ENCODE measurements at places on chromosomes 1 and 21.

GRCh38 chr1:82048596-82048995, 247.9 kb downstream of the ADGRL2 start:
- DNase-seq = no peak

DNA sequence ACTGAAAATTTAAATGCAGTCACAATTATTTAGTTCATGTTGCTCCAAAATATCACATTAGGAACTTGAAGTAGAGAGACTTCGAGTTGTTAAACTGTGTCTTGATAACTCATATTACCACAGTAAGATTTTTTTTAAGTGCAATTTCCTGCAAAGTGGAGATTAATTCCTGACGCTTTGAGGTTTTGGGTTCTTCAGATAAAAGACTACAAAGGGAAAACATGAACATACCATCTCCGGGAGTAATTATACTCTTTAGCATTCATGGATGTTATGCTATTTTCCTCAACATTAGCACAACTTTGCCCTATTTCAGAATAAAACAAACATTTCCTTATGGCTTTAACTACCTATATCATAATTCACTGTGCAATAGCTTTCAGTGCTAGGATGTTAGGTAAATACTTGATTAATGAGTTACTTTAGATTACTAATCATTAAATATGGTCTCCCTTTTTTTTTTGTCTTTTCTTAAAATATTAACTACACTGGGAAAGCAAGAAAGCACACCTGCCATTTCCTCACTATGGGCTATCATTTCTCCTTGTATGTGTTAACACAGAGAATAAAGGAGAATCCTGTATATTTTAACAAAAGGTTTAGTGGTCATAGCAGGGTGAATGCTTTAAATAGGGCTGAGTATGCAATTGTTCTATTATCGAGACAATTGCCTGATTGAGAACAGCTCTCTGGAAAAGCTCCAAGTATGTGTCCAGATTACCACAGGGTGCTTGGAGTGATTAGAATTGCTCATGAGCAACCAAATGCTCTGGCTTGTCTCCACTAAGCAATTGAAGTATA, 252.5 kb upstream of the C1orf105 start:
- DNase-seq = peak; percentile 54

DNA sequence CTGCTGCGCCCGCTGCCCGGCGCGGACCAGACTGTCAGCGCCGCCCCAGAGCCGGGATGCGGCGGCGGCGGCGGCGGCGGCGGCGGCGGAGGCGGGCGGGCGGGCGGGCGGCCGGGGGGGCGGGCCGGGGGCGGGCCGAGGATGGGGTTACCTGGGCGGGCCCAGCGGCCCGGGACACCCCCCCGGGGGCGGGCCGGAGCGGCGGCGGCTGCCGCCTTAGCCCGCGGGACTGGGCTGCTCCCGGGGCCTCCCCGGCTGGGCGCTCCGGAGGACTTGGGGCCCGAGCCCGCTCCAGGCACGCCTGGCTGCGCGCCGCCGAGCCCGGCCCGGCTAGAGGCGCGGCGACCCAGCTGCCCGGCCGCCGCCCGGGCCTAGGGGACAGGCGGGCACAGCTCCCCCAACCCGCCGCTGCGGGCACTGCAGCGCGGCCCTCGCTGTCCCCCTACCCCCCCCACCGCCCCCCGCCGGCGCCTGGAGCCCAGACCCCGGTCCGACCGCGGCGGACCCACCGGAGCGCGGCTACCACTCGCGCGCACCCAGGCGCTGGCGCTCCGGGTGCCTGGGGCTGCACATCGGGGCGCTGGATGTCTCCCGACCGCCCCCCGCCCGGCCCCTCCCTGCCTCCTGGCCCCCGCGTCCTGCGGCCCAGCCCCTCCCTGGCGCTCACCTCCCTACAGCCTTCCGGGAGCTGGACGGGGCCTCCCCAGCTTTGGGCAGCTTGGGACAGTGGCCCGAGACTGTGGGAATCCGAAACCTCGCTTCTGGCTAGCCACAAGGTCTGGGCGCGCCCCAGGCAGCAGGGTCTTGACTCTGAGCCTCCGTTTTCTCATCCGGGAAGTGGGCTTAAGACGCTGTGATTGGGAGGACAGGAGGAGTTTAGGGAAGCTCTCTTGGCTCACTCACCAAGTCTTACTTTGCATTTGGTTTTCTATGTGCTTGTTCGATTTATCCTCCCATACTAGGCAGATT, at the start of gene WNT4:
Gene WNT4, minus strand, starts transcription at position 33 of the 969 bp plus-strand sequence. CDS start 175 bp downstream, outside the sequence.
- no peak for DNase-seq

GRCh38 chr1:69585666-69586065, 17.9 kb downstream of the LRRC7 start:
- DNase-seq = no peak

DNA sequence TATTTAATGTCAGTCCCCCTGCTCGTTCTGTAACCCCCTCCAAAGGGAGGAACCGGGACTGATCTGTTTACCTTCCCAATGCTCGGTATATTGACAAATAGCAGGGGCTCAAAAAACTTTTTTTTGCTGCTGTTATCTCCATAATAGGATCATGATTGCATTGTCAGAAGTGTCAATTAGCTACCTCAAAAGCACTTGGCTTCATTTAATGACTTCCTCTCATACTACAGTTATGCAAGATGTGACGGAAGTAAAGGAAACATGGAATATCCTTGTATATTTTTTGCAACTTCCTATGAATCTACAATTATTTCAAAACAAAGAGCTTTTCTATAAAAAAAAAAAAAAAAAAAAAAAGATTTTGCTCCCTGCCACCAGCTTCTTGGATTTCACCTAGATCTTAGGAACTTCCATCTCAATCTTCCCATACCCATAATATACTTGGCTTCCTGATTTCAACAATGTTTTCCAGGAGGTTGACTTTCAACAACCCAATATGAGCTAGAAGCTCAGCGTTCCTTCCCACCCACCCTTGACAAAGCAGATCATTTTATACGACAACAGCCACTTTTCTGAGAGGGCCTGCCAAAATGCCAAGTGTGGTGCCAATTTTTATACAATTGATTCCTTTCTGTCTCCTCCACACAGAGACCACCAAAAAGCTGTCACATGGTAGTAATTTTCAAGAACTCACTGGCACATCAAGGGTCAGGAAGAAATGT, 71.7 kb downstream of the SETD4 start:
- no peak for DNase-seq

DNA sequence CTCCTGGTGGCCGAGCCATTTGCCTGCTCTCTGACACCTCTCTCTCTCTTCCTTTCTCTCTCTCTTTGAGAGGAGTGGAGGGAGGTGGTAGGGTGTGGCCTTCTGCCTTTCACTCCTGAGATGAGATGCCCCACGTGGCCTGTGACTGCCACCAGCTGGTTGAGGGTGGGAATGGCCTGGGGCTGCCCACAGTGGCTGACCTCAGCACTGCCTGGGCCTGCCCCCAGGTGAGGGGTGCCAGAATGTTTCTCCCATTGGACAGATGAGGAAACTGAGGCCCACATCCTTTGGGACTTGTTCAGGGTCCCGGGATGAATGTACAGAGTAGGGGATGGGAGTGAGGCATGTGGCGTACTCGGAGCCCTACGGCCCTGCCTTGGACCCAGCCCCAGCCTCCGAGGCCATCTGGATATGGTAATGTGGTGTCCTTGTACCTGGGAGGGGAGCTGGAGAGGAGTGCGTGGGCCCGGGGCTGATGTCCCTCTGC, 12.7 kb upstream of the C1orf167 start:
- DNase-seq = no peak

DNA sequence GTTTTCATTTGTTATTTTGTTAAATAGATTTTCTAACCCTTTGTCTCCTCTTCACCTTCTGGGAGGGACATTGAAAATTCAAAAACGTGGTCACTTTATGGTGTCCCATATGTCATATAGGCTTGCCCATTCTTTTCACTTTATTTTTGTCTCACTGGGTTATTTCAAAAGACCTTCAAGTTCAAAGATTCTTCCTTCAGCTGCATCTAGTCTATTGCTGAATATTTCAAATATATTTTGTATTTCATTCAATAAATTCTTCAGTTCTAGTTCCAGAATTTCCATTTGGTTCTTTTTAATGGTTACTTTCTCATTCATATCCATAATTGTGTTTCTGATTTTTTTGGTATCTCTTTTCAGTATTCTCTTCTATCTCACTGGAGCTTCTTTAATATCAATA, 11.6 kb upstream of the KCTD3 start:
- no peak for DNase-seq

- DNase-seq = no peak
Observed at GRCh38 chr1:1614204-1614953, 921 bp upstream of the MIB2 start.

DNA sequence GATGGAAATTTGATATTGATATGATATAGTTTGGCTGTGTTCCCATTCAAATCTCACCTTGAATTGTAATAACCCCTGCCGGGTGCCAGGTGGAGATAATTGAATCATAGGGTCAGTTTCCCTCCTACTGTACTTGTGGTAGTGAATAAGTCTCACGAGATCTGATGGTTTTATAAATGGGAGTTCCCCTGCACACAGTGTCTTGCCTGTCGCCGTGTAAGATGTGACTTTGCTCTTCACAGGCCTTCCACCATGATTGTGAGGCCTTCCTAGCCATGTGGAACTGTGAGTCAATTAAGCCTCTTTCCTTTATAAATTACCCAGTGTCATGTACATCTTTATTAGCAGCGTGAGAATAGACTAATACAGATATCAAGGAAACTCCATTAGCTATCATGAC, 74.6 kb downstream of the MAP3K7CL start:
- no peak for DNase-seq

GRCh38 chr1:86138746-86139145, 17.8 kb downstream of the COL24A1 start:
- DNase-seq = no peak

DNA sequence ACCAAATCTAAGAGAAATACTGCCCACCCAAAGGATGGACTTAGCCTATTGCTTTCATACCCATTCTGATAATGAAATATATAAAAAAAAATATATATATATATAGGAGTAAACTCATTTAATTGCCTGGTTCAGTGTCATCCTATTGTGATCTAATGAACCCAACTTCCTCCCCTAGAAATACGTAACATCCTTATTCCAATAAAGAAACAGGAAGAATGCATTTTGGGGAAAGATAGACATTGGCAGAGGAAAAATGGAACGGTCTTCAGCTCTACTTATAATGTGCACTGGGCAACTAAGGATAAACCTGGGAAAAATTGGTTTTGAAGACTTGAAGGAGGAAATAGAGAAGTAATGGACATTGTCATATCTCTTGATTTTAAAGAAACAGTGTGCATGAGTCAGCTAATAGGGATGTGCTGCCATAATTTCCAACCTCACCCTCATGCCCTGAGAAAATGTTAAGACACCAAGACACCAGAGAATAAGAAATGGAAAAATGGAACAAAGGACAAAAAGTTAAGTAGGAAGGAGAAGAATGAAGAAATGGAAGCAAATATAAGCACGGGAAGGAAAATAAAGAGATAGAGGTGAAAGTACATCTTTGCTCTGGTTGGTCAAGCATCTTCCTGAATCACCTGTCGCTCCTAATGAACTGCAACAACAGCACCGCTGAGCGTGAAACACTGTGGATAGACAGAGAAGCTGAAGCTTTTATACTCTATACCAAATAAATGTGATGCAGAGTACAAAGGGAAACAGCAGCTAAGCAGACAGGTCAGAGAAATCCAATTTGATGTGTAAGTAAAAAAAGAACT, 5.4 kb downstream of the UBR4 start:
- no peak for DNase-seq

GRCh38 chr1:56363007-56363770, 216.2 kb downstream of the PLPP3 start:
- no peak for DNase-seq

GRCh38 chr1:94887106-94887505, 39.8 kb downstream of the CNN3 start:
- DNase-seq = no peak

DNA sequence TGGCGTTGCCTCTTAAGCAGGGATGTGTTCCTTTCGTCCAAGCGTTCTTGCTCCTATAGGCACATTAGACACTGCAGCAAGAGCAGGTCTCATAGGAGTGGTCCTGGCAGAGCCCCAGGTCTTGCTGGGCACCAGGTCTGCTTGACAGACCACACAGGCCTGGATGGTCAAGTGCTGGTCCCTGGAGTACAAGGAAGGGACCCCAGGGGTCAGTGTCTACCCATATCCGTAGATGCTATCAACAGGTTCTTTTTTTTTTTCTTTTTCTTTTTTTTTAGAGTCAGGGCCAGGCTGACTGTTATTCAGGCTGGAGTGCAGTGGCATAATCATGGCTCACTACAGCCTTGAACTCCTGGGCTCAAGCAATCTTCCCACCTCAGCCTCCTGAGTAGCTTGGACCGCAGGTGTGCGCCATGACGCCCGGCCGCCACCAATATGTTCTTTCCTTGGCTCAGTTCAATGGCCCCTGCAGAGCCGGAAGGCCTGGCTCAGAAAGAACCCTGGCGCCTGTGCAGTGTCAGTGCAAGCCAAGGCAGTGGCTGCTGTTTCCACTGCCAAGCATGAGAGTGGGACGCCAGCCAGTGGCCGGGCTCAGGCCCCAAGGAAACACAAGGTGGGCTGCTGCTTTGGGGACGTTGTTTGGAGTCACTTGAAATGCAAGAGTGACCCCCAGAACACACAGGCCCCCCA, 10.0 kb upstream of the TNFRSF8 start:
- DNase-seq = no peak

DNA sequence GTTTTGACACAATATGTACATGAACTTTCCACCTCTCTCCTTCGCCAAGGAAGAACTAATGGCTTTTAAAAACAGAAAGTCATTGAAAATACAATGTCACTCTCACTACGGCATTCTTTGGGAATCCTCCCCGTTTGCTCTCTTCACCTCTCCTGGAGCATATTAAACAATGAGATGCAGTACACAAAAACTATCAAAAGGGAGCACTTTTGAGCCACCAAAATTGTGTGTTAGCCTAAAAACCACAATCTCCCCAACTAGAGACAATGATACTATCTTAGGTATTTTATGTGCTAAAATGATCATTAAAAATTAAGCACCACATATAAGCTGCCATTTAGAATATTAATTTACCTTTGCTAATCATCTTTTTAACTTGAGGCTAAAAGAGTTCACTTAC, 425.5 kb downstream of the KCTD3 start:
- DNase-seq = no peak

- DNase-seq = no peak
Observed at GRCh38 chr1:153537376-153537730, 1.6 kb upstream of the S100A6 start.

- DNase-seq = peak; percentile 50
Observed at GRCh38 chr1:93909146-93910050, at the start of gene GCLM. TSS of gene GCLM (minus strand) at chr1:93909430. CDS start at chr1:93909163, 267 bp downstream.

- DNase-seq = no peak
Observed at GRCh38 chr1:184843732-184844495, 89.3 kb upstream of the EDEM3 start.

DNA sequence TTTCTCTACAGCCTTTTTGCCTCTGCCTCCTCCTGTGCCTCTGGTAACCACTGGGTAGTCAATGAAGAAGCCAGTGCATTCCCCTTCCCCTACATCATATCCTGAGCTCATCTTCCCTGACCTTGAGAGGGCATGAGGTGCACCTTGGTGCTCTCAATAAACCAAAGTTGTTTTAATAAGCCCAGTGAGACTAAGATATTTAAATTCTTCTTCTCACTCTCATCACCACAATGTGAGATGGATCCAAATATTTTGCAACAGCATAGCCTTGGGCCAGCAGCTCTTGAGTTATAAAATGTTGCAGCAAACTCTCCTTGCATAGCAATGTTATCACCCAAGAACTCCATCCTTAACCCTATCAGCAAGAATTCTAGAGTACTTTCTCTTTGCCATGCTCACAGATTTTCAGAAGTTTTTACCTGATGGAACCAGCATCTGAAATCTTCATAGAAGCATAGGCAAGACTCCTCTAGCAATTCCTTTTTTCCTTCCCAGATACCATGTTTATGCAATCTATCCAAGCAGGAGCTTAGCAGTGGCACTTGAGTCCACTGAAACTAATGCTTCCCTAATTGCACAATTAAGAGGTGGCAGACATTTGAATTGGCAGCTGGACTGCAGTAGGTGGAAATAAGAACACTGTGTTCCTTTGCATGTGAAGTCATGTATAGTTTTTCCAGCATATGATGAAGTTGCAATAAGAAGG, 36.8 kb downstream of the CDC7 start:
- no peak for DNase-seq

All from NCI-H1417 treated with DMSO at 0.1 percent for 48 hours (cell line).